ENCODE measurements at places on chromosomes 2 and 18. TPM values are rescaled to one million over a fixed set of nuclear protein-coding genes. Genes with fewer than 3 reads are reported as not detected.

GRCh38 chr2:189111063-189111715 lies 68.4 kb downstream of the COL5A2 start:
- no peak overlapping the region for H3K4me3 ChIP-seq
- no peaks in the 10 kb centered on the region for H3K36me3 ChIP-seq
- H3K27ac ChIP-seq = no peak overlapping the region
- no peak for DNase-seq
- no peaks in the 10 kb centered on the region for H3K27me3 ChIP-seq
- H3K4me1 ChIP-seq = no peaks in the 10 kb centered on the region

- no peak for DNase-seq
- peaks cover 5% of the 10 kb centered on the region for H3K4me1 ChIP-seq
- H3K36me3 ChIP-seq = no peaks in the 10 kb centered on the region
- no peaks in the 10 kb centered on the region for H3K27me3 ChIP-seq
- H3K4me3 ChIP-seq = peak overlapping the region; percentile 64
These were observed 430 bp downstream of the BIN1 start for GRCh38 chr2:127106457-127106990.

DNA sequence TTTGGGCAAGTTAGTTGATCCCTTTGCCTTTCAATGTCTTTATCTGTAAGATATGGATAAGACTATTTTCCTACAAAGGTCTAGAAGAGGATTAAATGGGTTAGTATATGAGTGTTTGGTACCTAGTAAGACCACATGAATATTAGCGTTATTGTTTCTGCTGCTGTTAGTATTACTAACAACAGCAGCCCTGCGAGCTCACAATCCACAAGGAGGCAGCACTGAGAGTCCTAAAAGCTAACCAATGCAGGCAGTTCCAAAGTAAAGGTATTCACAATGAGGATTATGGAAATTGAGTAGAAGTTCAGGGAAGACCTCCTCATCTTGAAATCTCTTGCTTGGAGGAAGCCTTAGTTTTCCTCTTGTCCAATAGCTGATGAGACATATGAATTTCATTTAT lies 248.9 kb downstream of the TDRD15 start:
- H3K27me3 ChIP-seq = no peaks in the 10 kb centered on the region
- no peak overlapping the region for H3K27ac ChIP-seq
- DNase-seq = no peak
- no peak overlapping the region for H3K4me3 ChIP-seq

DNA sequence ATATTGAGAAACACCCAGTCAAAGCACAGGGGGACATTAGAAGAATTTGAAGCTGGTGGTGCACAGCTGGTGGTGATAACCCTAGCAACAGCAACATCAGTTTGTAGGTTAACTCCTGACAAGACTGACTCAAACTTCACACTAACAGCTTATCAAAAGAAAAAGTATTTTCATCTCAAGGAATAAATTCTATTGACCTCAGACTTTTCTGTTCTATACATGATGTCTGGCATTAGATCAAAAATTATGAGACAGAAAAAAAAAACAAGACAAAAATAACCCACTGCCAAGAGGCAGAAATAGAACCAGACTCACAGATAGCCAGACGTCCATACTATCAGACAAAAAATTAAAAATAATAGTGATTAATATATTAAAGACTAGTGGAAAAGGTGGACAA lies 126.1 kb downstream of the COL6A3 start:
- no peak for DNase-seq
- no peak overlapping the region for H3K27ac ChIP-seq
- H3K27me3 ChIP-seq = no peaks in the 10 kb centered on the region
- no peaks in the 10 kb centered on the region for H3K36me3 ChIP-seq
- no peak overlapping the region for H3K4me3 ChIP-seq

Gene TACR1
- total RNA-seq = 7.7 TPM

GRCh38 chr18:47829831-47830230 lies 100.6 kb downstream of the SMAD2 start:
- no peak for DNase-seq
- H3K36me3 ChIP-seq = no peaks in the 10 kb centered on the region
- H3K27me3 ChIP-seq = no peaks in the 10 kb centered on the region
- no peaks in the 10 kb centered on the region for H3K4me1 ChIP-seq
- no peak overlapping the region for H3K4me3 ChIP-seq

DNA sequence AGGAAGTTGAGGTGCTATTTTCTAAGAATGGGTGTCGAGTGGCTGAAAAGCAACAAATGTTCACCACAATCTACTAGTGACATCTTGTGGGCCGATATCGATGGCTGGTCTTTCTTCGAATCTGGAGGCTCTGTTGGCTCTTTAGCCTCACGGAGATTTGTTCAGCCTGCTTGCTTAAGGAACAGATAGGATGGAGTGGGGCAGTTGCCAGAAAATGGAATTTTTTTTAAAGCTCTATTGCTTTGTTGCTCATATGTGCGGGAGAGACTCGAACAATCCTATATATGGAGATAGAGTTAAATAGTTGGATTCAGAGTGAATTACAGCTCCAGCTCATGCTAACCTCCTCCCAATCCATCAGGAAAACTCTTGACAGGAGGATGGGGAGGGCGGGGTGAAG lies 70.9 kb upstream of the LYPD6B start:
- H3K4me1 ChIP-seq = no peaks in the 10 kb centered on the region
- H3K4me3 ChIP-seq = no peak overlapping the region
- H3K36me3 ChIP-seq = no peaks in the 10 kb centered on the region
- no peaks in the 10 kb centered on the region for H3K27me3 ChIP-seq
- no peak for DNase-seq

Gene NT5C1B
- total RNA-seq = not detected

DNA sequence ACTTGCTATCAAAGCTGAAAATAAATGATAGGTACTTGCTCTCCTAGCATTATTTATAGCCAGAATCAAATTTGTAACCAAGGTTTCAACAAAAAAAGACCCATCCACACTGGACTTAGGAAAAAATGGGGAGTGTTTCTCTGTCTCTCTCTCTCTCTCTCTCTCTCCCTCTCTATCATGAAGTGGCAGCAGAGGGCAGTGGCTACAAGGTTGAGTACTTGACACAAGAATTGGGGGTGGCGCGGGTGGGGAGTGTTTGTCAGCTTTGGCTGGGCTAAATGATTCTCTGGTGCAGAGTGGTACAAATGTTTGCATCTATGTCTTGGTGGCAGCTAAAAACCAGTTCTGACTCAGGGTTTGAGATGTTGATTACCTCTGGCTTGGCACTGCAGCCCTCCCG lies 85.0 kb downstream of the RBM43 start:
- no peaks in the 10 kb centered on the region for H3K36me3 ChIP-seq
- no peak for DNase-seq
- H3K4me1 ChIP-seq = no peaks in the 10 kb centered on the region
- H3K4me3 ChIP-seq = no peak overlapping the region
- no peaks in the 10 kb centered on the region for H3K27me3 ChIP-seq

Gene TMEM163
- 1.2 TPM for total RNA-seq

- H3K27me3 ChIP-seq = no peaks in the 10 kb centered on the region
- no peak for DNase-seq
- H3K27ac ChIP-seq = no peak overlapping the region
- H3K36me3 ChIP-seq = no peaks in the 10 kb centered on the region
These were observed 75.4 kb upstream of the UBE2E3 start for GRCh38 chr2:180905002-180905401.

DNA sequence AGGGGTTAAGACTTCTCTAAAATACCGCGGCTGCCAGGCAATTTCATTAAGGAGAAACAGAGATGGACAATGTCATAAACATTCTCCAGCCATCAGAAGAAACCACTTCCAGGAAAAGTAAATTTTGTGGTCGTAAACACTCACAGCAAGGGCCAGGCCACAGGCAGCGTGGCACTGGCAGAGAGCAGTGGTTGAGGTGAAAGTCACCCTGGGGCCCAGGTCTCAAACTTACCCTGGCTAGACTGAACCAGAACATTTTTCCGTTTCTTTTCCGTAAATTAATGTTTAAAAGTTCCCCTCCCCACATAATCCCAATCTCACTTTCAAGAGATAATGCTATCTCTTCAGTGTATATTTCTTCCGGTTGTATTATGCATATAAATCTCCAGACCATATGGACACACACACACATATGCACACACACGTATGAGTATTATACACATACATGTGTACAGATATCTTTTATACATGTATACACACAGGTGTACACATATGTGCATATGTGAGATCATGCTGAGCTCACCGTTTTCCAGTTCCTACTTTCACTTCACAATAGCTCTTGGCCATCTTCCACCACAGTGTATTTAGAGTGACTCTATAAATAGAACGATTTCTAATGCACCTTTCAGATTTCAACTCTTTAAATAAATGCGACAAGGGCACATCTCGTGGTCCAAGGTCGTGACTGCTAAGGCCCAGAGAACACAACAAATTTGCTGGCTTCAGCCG lies 90.1 kb downstream of the MALT1 start:
- H3K36me3 ChIP-seq = no peaks in the 10 kb centered on the region
- DNase-seq = no peak
- H3K27me3 ChIP-seq = no peaks in the 10 kb centered on the region
- no peak overlapping the region for H3K27ac ChIP-seq
- H3K4me3 ChIP-seq = no peak overlapping the region

Gene LAMA1
- total RNA-seq = 0.88 TPM

Gene ZNF396
- total RNA-seq = 3.9 TPM

Gene TMEM131
- 62.4 TPM for total RNA-seq

Gene RGPD3
- total RNA-seq = under 0.01 TPM

Gene SERPINB10
- not detected for total RNA-seq

DNA sequence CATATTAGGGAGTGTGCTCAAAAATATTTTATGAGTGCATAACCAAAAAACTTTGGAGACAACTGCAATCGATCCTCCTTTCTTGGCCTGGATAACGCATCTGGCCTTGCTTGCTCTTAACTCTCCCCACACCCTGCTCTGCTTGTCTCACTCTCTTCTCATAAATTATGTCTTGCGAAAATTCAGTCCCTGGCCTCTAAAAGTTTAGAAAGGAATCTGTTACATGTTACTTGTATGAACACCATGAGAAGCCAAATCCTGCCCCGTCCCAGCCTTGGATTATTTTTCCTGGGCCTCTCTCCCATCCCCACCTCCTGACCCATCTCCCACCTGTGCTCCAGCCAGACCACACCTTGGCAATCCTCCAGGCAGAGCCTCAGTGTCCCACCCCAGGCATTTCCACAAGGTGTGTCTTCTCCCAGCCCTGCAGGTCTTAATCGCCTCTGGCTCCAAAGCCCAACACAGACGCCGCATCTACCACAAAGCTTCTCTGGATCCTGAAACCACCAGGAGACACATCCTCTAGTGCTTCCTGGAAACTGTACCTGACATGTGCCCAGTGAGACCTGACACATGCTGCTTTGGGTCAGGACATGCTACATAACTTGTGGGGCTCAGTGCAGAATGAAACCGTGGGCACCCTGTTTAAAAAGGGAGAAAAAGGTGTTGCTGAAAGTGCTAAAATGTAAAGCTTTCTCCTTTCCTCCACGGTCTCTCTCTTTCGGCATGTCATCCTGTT lies 99.6 kb upstream of the ST3GAL5 start:
- H3K4me3 ChIP-seq = no peak overlapping the region
- no peaks in the 10 kb centered on the region for H3K4me1 ChIP-seq
- H3K27ac ChIP-seq = peak overlapping the region; percentile 86

DNA sequence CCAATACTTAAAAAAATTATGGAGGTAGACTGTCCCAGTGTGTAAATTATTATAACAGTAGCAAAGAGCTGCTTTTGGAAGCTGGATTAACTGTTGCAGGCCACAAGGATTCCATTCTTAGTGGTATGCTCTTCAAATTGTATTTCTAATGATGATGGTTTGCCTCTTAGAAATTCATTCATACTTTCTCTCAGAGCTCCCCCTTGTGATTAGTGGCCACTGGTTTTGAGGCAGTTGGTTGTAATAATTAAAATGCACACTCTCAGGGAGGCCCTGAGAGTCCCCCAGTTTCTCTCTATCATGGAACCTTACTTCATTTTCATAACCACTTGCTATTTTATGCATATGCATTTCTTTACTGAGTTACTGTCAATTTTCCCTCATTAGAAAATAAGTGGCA lies 122.5 kb downstream of the PLA2R1 start:
- H3K27ac ChIP-seq = no peak overlapping the region
- H3K27me3 ChIP-seq = no peaks in the 10 kb centered on the region
- no peak overlapping the region for H3K4me3 ChIP-seq
- no peak for DNase-seq

- no peak overlapping the region for H3K4me3 ChIP-seq
- H3K36me3 ChIP-seq = no peaks in the 10 kb centered on the region
- H3K4me1 ChIP-seq = no peaks in the 10 kb centered on the region
- H3K27ac ChIP-seq = no peak overlapping the region
- H3K27me3 ChIP-seq = no peaks in the 10 kb centered on the region
These were observed 20.3 kb downstream of the KYNU start for GRCh38 chr2:142897807-142898206.

Gene FIGN
- 1.8 TPM for total RNA-seq

- H3K4me3 ChIP-seq = no peak overlapping the region
- H3K27ac ChIP-seq = no peak overlapping the region
- no peaks in the 10 kb centered on the region for H3K4me1 ChIP-seq
- DNase-seq = no peak
- H3K27me3 ChIP-seq = no peaks in the 10 kb centered on the region
These were observed 340.2 kb downstream of the CMPK2 start for GRCh38 chr2:6525475-6525964.

DNA sequence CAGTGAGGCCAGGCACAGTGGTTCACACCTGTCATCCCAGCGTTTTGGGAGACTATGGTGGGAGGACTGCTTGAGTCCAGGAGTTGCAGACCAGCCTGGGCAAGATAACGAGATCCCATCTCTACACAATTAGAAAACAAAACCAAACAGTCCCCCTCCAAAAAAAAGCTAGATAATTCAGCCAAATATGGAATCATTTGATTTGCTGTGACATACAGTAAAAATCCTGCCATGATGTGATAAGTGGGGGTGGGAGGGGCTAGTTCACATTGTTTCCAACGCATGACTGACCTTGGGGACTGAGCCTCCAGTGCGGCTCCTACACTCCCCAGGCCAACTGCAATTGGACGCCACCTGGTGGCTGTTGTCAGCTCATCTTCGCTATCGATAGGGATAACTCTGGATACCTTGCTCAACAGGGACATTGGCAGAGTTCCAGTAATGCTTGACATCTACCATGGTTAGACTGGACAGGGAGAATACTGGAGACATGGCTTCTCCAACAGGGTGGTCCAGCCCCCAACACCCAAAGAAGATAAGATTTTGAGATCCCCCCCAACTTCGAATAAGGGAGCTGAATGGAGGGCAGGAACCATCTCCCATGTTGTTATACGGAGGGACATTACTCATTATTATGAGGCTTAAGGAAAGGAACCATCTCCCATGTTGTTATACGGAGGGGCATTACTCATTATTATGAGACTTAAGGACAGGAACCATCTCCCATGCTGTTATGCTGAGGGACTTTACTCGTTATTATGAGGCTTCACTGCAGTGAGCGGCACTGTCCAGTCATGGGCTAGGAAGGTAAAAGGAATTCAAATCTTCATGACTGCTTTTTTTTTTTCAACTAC lies 135.9 kb downstream of the TGIF1 start:
- no peaks in the 10 kb centered on the region for H3K36me3 ChIP-seq
- H3K4me3 ChIP-seq = no peak overlapping the region
- no peaks in the 10 kb centered on the region for H3K27me3 ChIP-seq
